ENCODE measurements at places on chromosomes 5 and 9. TPM values are rescaled to one million over a fixed set of nuclear protein-coding genes. Genes with fewer than 3 reads are reported as not detected.

The BARHL1 gene
- not detected for total RNA-seq

The C9orf153 gene
- total RNA-seq, result 0.35 TPM

The CRHBP gene
- total RNA-seq, result not detected

The EDIL3 gene
- total RNA-seq, result not detected

The ACOT12 gene
- total RNA-seq, result not detected

- no peak for DNase-seq
Measured at GRCh38 chr5:145859897-145860296, 12.9 kb downstream of the GRXCR2 start.

DNA sequence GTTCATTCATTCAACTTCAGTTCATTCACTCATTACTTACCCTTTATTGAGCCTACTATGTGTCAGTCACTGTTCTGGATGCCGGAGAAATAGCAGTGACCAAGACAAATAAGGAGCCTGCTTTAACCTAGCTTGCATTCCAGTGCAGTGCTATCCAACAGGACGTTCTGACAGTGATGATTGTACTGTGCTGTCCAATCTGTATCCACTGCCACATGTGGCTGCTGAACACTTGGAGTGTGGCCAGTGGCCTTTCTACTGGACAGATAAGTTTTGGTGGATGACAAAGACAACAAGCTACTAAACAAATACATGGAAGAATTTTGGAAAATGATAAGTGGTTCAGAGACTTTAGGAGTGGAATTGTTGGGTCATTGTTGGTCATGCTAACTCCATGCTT is 33.6 kb downstream of the SUB1 start:
- no peak for DNase-seq

DNA sequence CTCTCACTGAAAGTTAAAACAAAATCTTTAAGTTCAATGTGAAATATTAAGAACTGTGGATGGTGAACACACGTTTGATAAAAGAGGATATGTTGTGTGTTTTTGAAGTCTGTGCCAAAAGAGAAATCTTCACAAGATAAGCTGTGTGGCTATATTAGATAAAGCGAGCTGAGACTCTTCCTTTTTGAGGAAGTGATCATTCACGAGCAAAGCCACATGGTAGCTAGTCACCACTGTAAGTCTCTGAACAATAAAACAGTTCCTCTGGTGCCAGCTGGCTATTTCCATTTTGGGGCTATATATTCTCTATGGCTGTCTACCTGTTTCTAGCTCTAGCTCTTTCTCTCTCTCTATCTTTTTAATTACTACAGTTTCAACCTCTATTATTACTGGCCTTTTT is 1849.2 kb upstream of the C9orf72 start:
- DNase-seq, result no peak

GRCh38 chr9:33154371-33154770 is 12.8 kb downstream of the B4GALT1 start:
- no peak for DNase-seq

GRCh38 chr5:172541773-172542136 is 87.4 kb upstream of the SH3PXD2B start:
- no peak for DNase-seq
